ENCODE measurements at places on chromosomes 1 and 21.

DNA sequence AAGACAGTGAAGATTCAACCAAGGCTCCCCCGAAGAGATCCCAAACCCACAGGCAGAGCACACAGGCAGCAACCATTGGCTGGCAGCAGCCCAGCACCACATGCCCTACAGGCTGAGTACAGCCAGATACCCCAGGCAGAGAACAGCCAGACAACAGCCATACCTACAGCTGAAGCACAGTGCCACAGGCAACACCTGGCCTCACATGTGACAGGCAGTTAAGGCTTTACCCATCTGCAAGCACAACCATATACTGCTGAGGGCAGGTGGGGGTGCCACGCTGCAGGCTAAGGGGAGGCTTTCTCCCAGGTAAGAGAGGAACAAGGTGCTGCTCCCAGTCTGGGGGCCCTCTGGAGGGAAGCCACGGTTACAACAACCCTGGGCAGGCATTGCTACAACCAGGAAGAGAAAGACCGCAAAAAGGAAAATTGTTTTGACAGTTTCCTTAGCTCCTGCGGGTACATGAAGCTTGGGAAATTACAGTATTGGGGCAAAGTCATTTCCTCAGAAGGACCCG, 12.3 kb downstream of the CHIT1 start:
- DNase-seq = no peak

GRCh38 chr1:42175314-42176054, 10.9 kb upstream of the GUCA2A start:
- DNase-seq = no peak

DNA sequence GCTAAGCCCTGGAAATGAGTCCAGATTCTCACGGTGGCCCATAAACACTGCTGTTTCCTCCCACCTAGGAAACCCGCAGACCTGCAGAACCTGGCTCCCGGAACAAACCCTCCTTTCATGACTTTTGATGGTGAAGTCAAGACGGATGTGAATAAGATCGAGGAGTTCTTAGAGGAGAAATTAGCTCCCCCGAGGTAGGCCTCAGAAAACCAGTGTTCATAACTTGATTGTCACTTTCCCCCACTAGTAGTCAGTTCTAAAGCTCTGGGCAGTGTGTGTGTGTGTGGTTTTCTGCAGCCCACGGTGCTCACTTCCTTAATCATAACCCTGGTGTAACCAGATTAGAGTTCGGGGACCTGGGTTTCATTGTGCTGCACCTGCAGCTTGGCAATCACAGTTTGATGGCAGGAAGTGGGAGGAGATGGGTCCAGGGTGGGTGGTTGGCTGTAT, 39.1 kb downstream of the CLIC6 start:
- DNase-seq = peak; percentile 17

- DNase-seq = no peak
Measured at GRCh38 chr1:2031546-2032540, 12.7 kb downstream of the GABRD start.

DNA sequence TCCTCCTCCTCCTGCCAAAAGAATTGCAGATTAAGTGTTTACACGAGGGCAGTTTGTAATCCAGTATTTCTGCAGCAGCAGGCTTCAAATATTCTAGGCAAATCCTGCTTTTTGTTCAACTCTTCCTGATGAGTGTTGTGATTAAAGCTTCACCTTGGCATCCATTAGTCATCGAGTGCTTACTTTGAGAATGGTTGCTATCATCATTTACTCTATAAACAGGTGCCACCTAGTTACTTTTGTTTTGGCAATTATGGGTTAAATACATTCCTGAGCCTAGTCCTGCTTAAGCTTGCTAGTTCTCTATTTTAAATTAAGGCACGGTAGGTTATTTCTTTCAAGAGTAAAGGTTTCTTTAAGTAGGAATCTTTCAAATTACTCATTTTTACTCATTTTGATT, 20.3 kb downstream of the PDC start:
- no peak for DNase-seq

GRCh38 chr1:66648901-66649595, 103.2 kb upstream of the DYNLT5 start:
- DNase-seq = peak; percentile 46

DNA sequence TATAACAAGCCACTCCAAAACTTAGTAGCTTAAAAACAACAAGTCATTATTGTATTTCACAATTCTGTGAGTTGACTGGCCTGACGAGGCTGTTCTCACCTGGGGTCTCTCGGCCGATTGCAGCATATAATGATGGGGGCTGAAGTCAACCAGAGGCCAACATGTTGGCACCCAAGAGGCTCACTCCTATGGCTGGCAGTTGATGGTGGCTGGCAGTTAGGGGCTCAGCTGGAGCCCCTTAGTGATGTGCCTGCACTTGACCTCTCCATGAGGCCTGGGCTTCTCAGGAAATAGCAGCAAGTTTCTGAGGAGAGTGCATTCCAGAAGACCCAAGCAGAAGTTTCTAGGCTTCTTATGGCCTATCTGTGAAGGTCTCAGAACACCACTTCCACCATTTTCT, 459.4 kb downstream of the NPHP4 start:
- no peak for DNase-seq

GRCh38 chr1:64938991-64939390, 27.4 kb downstream of the JAK1 start:
- no peak for DNase-seq

GRCh38 chr1:215405211-215405610, 161.9 kb upstream of the KCTD3 start:
- no peak for DNase-seq

GRCh38 chr1:110615548-110616130, 9.5 kb upstream of the KCNA2 start:
- peak; percentile 68 for DNase-seq

- no peak for DNase-seq
Measured at GRCh38 chr21:33870768-33871167, 44.8 kb downstream of the ATP5PO start.

DNA sequence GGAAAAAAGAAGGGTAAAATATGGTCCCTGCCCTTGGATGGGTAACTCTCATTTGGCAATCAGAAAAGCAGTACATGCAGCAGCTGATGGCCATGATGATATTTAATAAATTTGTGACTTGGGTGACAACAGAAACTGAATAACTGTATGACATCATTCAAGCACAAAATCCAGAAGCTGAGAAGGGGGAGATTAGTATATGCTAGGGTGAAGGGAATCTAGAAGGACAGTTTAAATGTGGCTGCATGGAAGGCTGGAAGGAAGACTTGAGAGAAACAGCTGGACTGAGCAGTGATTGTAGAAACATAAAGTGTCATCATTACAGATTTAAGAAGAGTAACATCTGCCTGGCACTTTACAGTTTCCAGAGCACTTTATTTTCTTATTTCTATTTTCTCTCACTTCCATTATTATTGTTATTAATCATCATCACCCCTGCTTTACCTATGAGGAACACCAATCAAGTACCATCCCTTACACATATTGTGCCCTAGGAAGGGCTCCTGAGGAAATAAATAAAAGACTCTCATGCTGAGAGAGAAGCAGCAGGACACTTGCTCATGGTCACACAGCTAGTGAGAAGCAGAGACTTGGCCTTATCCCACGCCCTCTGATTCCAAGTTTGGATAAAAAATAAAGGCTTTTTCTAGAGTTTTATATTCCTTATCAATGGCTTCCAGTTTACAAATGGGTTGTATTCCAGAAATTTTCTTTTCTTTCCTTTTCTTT, 207.2 kb downstream of the PBX1 start:
- no peak for DNase-seq

DNA sequence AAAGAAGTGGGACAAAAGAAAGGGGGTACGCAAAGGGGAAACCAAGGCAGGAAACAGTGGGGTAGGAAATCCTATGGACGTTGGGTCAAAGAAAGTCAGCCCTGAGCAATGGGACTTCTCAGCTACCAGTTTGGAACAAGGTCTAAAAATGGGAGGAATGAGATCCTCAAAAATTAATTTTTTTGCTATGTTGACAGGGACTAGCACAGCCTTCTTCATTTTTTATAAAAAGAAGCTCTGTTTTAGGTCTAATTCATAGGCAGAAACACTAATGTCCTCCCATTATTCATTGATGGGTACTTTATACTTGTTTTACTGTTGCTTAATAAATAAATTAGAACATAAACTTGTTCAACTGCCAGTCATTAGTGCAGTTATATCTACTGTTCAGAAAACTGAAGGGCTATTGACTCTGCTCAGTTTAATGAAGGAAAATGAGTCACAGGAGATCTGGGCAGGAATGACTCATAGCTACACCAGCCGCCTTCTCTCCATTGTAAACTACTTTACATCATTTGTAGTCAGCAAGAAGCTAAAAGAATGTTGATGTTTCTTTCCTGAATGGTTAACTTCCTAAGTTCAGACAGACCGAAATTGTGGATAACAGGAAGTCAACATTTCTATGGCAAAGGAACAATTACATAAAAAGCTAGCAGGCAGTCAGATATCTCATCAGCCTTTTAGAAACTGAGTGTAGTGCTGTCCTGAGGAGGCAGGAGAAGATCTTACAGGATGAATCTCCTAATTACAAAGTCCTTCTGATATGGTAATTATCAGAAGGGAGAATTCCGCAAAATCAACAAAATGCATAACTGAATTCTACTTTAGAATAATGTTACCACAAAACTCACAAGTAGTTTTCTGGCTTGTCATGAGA, 356.4 kb upstream of the PKN2 start:
- DNase-seq = peak; percentile 33

- DNase-seq = peak; percentile 66
Measured at GRCh38 chr1:236143104-236143948, 987 bp downstream of the GPR137B start.

DNA sequence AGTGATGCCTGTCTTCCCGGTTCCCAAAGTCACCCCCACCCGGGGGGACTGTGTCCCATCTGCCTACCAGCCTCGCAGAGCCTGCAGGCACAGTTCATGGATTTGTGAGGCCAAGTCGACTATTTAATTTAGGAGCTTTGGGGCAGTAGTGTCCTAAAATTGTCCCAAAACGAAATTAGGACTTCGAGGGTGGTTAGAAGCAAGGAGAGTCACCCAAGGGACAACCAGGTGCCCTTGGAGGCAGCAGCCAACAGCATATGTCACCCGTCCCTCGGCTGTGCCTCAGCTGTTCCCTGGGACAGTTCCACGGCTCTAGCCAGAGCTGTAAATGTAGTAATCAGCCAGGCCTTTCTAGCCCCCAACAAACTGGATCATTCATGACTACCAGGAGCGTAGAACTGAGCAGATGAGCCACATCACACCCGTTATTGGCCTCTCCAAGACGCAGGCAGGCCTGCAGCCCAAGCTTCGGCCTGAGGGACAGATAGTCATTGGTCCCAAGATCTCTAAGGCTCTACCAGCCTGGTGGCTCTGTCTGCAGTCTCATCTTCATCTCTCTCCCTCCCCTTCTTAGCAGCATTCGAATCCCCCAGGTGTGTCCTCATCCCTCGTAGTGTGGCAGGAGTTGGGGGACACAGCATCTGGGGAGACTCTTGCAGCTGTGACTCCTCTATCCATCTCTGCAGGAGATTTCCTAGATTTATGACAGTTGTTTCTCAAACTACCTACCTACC, 2.9 kb downstream of the PAX7 start:
- no peak for DNase-seq

DNA sequence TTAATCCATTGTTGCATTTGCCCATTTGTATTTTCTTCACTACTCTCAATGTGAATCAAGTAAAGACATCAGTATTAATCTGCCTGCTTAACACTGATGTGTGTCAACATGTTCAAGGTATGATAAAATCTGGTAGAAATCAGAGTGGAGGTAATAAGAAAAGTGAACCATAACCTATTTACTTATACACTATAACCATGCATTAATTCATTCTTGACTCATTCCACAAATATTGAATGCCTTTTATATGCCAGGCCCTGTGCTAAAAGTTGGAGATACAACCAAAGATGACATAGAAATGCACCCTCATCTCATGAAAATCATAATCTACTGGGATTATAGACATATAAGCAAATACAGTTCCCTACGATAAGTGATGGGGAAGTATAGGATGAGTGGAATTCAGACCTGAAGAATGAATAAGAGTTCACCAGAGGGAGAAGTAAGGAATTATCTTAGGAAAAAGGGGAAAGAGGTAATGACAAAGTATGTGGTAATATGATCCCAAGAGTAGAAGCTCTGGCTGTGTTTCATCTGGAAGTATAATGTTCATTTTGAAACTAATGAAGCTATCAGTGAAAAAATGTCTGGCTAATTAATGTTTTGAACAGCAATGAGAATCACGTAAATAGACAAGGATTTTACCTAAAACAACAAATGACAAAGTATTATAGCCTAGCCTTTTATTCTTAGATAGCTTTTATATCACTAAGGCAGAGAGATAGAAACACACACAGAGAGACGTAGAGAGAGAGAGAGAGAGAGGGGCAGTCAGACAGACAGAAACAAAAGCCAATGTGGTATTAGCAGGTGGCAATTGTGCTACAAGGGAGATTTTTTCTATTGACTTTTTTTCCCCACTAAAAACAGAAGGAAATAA, 7.0 kb upstream of the RWDD3 start:
- DNase-seq = no peak

DNA sequence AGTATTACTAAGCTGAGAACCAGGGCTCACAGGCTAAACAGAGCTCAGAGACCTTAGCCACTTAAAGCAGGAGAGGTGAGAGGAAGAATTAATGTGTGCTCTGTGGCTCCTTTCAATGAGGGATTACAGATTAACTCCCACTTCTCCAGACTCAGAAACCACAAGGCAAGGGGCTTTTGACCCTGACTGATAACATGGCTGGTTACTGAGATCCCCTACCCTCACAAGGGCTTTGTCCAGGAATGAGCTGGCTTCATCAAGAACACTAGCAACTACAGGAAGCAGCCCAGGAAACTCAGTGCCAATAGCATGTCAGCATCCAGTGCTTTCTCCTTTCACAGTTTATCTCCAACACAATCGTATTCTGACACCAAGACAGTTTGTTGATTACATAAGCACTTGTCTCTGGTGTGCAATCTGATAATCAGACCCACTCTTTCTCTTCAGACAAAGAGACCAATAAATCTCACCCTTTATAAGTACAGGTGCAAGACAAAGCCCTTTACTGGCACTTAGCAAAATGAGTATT, 38.8 kb downstream of the ERI3 start:
- DNase-seq = no peak

DNA sequence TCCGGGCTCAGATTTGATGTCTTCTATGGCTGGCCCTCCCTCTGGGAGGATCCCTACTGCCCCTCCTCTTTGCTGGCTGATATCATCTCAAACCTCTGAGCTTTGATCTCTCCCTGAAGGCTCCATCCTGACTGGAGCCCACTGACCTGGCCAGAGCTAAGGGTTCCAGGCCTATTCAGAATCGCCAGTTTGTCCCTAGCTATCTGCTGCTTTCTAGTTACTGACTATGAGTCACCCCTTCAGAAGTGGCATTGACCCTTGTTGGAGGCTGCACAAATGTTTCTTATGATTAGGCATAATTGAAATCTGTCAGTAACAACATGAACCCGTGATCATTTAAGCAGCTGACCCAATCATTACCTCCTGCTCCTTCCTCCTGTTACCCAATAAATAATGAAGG, 87.1 kb downstream of the ABCA4 start:
- no peak for DNase-seq

- DNase-seq = peak; percentile 41
Measured at GRCh38 chr1:211738691-211739301, 63.4 kb upstream of the NEK2 start.

- peak; percentile 92 for DNase-seq
Measured at GRCh38 chr1:247415423-247416361, at the start of gene NLRP3. Gene NLRP3, plus strand, starts transcription at chr1:247416173. Its CDS starts 2,628 bp downstream, at chr1:247418801.

All from NB4 (cell line).